ENCODE measurements at places on chromosomes 1 and 21. TPM values are rescaled to one million over a fixed set of nuclear protein-coding genes. Genes with fewer than 3 reads are reported as not detected.

- DNase-seq: no peak
These were observed 6.4 kb downstream of the MAN1C1 start for GRCh38 chr1:25623007-25623406.

DNA sequence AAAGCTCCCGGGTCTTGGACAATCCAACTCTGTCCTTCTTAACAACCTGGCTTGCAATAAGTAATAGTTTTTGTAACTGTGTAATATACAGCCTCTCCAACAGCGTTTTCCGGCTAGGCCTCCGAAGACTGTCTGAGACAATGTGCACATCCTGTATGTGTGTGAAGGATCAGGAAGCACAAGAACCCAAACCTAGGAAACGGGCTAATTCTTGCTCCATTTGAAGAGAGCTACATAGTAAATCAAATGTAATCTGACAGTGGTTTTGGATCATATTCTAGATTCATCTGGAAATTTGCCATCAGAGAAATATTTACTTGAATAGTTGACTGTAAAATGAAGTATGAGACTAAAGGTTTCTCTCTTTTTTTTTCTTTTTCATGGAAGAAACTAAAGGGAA, 1.2 kb downstream of the GPR52 start:
- no peak for DNase-seq

DNA sequence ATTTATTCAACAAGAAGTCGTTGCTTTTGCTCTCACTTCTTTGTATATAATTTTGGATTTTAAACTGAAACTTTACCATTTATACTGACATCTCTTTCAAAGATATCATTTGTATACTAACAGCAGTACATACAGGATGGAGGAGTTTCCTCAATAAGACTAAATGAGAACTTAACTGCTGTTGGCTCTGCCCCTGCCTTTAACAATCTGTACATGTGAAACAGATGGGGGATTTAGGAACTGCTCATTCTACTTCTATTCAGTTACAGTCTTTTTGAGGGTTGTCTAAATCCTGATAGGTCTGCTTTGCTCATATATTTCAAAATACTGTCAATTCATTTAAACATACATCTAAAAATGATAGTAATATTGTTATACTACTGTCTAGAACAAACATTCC, 663.2 kb downstream of the ADGRL2 start:
- DNase-seq: no peak

Gene CHAF1B
- total RNA-seq: 1.0 TPM

DNA sequence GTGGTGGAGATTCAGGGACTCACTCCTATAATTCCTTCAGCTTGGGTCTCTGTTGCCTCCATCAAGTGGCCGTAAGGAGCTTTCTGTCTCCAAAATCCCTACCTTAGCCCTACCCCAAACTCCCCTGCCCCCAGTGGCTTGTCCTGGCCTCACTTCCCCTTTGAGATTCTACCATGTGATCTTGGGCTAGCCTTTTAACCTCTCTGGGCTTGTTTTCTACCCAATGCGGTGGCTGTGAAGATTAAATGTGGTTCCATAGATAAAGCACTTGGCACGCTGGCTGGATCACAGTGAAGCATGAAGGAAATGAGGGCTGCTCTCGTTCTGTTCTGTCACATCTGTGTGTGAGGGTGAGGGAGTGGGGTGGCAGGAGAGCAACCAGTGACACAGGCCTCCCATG, 43.6 kb downstream of the FAAH start:
- no peak for DNase-seq

DNA sequence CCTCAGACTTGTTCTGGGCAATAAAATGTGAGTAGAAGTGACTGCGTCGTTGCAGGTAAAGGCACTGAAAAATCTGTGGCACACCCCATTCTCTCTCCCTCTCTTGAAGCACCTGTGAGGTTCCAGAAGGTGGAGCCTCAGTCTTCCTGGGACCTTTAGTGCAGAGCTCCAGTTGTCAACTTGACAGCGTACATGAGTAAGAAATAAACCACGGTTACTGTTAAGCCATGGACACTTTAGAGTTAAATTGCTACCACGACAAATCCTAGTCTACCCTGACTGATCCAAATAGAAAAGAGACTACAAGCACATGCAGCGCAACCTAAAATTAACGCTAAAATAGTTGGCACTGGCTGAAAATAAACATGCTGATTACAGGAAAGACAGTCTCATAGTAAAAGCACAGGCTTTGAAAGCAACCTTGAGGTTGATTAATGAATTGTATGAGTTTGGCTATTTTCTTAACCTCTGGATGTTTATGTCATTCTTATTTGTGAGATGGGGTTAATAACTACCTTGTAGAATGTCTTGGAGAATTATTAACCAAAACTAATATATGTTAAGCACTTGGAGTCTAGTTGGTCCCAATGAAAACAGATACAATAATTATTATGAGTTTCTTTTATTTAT, 93.0 kb upstream of the PLPPR4 start:
- no peak for DNase-seq

GRCh38 chr1:60091195-60091715, 17.7 kb upstream of the C1orf87 start:
- DNase-seq: no peak
